Stimulated activated CD8-positive, alpha-beta memory T cell treated with anti-CD3 and anti-CD28 coated beads, Interleukin-12 subunit alpha, Interleukin-12 subunit beta, amount 100 ng/mL, for 4 hours (primary cell): ENCODE measurements at places on chromosomes 11 and 22.

- DNase-seq, result no peak
These were observed 26.5 kb upstream of the ATXN10 start for GRCh38 chr22:45645150-45645525.

DNA sequence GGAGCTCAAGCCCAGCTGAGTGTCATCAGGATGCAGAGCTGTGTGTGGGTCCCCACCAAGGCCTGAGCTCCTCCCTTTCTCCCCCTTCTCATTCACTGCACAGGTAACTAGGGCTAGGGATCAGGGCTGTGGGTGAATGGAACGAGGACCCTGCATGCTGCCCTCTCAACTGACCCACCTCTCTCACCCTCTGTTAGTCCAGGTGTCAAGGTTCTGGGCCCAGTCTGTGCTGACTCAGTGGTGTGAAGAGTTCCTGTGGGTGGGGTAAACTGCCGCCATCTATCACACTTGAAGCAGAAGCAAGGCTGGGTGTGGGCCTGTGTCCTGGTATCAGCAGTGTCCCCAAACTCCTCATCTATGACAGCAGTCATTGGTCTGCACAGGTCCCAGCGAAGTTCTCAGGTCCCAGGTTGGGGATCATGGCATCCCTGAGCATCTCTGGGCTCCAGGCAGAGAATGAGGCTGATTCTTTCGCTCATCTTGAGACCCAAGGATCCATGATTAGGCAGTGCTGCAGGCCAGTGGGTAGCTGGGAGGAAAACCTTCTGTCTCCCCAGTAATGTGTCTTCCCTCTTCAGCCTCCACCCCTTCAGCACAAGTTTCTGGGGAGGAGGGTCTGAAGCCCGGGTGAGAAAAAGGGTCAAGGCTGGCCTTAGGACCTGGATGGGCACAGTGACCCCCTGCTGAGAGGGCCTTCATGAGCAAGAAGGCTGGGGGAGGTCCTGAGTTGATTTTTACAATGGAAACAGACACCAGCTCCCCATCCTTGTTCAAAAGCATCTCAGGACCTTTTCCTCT is 109.8 kb downstream of the ZNF280B start:
- DNase-seq, result no peak

DNA sequence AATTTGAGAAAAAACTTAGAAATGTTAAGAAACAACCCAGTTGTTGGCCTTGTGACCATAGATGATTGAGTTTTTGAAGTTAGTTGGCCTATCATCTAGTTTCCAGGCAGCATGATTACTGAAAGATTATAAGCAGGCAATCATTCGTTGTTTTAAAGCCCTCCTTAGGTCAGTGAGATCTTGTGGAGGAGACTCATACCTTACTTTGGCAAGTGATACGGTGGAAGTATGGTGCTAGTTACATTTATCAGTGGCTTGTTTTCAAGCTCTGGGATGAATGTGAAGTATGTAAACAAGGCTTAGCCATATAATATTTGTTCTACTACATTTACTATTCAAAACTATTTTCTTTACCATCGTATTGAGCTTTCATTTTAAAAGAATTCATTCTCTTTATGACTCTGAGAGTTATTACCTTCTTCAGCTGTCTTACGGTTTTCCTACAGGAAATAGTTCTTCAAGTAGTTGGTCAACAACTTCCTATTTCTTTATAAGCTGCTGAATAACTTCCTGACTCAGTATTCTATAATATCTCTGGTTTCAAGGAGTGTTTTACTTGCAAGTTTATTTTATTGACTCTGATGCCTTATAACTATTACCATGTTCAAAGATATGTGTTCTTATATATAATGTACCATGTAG is 7.3 kb downstream of the YAP1 start:
- DNase-seq, result no peak

- no peak for DNase-seq
These were observed 75.8 kb downstream of the RAB30 start for GRCh38 chr11:82995754-82996398.

DNA sequence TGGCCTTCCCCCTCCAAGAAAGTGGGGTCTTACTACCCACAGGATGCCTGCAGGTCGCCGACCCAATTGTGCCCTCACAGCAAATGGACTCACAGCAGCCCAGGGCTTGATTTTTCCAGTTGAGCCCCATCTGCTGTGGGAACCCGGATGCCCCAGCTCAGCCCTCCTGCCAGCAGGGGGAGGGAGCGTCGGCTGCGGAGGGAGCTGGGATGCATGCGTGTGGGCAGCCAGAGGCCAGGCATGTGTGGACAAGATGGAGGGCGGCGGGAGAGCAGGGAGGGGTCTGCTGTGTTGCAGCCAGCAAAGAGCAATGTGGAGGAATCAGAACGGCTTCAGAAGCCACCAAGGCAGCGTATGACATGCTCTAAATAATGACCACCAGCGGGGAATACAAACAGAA is 41.0 kb upstream of the EIF3D start:
- no peak for DNase-seq

- no peak for DNase-seq
These were observed 14.9 kb downstream of the FZD4 start for GRCh38 chr11:86940122-86940777.

- no peak for DNase-seq
These were observed 21.3 kb downstream of the IZUMO1R start for GRCh38 chr11:94325681-94326080.

DNA sequence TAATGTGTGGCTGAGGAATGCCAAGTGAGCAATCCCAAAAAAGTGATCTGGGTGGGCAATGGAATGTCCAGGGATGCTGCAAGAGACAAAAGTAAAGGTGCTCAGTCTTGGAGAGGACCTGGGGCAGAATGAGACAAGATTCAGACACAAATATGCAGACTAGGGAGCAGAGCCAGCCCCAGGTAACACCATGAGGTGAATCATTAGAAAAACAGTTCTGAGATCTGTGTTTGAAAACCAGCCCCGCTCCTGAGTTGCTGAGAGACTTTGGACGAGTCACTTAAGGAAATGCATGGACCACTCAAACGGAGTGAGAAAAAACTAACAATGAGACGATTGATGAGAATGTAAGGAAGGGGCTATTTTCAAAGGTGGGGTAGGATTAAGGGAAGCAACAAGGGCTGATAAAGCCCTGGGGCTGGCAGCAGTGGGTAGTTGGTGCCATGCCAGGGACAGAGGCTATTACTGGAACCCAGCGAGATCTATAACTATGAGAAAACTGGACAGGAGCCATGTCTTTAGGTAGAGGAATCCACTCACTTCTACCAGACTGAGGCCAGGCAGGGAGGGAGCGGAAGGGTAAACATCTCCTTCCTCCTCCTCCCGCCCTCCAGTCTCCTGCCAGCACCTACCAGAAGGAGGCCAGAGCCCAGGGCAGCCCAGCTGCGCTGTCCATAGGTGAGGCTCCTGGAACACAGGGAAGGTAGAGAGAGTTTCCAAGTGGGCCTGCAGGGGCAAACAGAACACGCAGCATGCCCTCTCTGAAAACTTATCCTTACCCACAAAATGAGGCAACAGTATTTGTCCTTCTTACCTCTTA is 130.4 kb upstream of the TEAD1 start:
- DNase-seq, result no peak
